Suppressor macrophage treated with lipopolysaccharide for 4 hours (primary cell): ENCODE measurements at places on chromosomes 2 and 18.

DNA sequence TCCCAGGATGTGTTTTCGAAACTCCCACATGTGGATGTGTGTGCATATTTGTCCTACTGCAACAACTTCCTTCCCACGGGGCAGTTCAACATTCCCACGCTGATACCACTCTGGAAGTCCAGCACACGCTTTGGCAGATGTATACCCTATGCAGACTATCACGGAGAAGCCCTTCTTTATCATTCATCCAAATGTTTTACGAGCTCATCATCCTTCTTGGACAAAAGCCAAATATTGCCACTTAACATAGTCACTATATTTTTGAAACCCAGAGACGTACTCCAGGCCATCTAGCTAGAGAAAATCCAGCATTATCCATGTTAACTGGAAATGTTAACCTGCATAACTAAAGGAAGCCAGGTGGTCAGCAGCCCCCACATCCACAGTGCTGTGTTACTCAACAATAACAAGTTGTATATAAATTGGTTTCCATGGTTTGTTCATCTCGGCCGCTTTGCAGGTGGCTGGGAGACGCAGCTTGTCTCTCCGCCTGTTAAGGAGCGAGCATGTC is 131.5 kb downstream of the ZNF532 start:
- no peak for DNase-seq

DNA sequence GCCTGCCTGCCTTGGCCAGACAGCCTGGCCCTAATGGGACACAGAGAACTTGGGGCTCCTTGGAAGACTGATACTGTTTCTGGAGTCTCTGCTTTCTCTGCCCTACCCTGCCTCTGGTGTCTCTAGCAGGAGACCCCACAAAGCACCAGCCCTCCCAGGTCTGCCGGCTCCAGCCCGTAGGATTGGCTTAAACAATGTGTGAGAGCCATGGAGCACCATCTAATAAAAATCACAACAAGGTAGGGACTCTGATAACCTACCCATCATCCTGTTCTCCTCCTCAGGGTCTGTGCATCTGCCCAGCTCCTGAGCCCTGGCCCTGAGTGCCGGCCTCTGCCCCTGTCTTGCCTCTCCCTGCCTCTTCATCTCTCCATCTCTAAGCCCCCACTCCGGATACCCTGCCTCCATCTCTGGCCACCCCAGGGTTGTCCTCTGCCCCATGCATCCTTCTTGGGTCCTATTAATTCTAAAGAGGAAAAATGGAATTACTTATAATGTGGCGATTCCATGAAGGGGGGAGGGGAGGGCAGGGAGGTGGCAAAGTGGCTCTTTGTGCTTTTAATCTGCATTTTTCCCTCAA is 1.2 kb upstream of the ECEL1 start:
- no peak for DNase-seq

DNA sequence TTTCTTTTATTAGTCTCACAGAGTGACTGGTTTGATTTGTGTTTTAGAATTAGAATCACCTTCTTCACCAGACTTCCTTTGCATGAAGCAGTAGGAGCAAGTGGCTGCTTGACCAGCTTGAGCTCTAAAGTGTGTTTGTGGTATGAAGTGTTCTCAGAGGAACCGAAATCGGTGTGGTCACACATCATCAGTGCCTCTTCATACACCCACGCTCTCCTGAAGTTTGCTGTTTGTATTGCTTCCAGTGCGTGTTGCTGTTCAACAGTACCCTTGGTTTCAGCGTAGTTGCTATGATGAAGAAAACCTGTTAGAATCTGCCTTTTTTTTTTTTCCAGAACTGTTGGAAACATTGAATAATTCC is 77.9 kb downstream of the LIMS1 start:
- peak; percentile 84 for DNase-seq

DNA sequence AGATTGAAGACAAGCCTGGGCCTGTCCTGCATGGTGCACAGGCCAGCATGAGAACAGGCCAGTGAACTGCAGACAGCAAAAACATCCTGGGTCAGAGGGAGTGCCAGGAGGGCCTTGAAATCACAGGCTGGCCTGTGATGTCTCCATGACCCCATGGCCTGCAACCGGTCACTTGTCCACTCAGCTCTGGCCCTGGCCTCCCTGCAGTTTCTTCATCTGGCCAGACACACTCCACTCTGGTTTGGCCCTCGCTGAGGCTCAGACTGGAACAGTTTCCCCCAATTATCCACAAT is 12.6 kb downstream of the CYRIA start:
- no peak for DNase-seq

DNA sequence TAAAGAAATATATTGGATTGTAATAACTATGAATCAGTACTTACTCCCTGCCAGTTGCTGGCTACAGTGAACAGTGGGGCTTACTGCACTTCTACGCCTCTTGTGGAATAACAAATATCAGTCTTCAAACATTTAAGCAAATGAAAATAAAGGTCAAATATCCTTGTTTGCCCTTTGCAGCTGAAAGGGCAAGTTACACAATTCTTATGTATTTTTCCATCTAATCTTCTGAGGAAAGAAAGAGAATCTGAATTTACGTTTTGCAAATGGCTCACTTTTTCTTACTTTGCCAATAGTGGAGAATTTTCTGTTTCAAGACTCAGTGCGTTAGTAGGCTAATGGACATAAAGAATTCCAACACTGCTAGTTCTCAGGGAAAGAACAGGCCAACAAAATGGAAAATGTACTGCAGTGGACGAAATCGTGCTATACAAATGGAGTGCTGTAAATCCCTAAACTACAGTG is 157.2 kb upstream of the TMEM200C start:
- DNase-seq = no peak

DNA sequence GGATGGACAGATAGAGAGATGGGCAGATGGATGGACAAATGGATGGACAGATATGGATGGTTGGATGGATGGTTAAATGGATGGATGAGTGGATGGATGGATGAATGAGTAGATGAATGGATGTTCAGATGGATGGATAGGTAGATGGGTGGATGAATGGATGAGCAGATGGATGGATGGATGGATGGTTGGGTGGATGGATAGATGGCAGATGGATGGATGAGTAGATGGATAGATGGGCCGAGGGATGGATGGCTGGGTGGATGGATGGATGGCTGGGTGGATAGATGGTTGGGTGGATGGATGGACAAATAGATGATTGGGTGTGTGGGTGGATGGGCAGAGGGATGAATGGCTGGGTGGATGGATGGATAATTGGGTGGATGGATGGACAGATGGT is 98.9 kb upstream of the OTOS start:
- DNase-seq = no peak

DNA sequence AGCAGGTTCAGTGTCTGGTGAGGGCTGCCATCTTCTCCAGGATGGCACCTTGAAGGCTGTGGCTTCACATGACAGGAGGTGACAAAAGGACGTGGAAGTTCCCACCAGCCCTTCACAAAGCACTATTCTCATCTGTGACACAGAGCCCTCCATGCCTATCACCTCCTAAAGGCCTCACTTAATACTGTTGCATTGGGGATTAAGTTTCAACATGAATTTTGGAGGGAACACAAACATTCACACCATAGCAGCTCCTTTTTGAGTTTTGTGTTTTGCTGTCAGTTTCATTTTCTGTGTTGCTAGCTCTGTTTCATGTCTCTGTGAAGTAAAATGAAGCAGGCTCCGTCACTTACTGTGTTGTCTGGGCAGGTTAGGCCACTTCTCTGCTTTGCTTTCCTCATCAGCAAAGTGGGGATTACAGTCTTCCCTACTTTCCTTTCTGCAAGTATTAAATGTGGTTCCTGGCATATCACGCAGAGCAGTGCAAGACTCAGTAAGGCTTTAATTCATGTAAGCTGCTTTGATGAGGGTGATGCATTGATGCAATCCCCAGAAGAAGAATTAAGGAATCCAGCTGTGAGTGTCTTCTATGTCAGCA is 31.6 kb downstream of the LIMS1 start:
- DNase-seq = no peak

DNA sequence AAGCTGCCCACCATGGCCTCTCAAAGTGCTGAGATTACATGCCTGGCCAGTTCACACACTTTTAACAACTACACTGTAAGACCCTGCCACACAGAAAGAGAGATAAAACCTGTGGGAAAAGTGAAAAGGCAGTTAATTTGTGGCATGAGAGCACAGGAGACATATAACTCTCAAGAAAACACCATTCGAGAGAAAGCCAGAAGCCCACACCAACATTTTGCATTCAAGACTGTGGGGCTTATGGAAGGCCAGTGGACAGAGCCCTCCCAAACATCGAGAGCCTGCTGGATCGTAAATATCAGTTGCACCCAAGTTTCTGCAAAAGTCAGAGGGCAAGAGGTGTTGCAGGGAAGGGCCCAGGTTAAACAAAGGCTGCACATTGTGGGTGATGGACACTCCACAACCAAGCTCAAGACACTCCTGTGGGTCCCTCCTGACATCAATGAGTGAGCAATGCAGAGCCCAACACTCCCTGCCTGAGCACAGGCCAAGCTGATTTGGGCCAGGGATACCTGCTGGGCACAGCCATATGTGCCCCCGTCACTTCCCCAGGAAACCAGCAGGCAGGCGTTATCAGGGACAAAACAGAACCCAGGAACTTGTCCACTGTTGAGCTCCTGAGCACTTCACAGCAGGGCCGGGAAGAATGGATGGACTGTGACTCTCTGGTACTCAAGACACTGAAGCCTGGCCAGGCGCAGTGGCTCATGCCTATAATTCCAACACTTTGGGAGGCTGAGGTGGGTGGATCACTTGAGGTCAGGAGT is 114.4 kb downstream of the ZFP36L2 start:
- DNase-seq = no peak

DNA sequence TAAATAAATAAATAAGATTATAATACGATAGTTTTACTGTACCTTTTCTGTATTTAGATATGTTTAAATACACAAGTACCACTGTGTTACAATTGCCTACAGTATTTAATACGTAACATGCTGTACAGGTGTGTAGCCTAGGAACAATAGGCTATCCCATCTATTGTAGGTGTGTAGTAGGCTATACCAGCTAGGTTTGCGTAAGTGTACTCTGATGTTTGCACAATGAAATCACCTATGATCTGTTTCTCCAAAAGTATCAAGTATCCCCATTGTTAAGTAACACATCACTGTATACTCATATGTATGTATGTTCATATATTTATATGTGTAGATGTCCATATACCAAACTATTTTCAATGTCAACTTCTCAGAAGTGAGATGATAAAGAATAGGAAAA is 118.2 kb upstream of the RND3 start:
- DNase-seq = no peak

DNA sequence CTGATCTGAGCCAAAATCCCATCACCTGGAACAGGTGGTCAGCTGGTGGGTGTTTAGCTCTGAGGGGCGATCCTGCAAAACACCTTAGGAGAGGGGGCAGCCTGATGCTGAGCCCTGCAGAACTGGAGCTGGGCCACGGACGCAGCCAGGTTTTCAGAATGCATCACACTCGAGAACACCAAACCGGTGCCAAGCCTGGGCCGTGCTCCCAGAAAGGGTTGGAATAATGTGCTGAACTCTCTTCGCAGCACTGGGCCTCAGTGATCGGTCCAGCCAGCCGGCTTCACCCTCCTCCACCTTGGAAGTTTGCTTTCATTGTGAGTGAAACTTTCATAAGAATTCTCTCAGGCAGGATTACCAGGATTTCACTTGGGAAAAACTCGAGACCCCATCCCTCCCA is 56.5 kb upstream of the TTC39C start:
- no peak for DNase-seq

- DNase-seq = peak; percentile 48
Measured at GRCh38 chr2:218290316-218291261, 1.7 kb downstream of the TMBIM1 start.

GRCh38 chr2:133077269-133077822 is 407.3 kb upstream of the LYPD1 start:
- no peak for DNase-seq

DNA sequence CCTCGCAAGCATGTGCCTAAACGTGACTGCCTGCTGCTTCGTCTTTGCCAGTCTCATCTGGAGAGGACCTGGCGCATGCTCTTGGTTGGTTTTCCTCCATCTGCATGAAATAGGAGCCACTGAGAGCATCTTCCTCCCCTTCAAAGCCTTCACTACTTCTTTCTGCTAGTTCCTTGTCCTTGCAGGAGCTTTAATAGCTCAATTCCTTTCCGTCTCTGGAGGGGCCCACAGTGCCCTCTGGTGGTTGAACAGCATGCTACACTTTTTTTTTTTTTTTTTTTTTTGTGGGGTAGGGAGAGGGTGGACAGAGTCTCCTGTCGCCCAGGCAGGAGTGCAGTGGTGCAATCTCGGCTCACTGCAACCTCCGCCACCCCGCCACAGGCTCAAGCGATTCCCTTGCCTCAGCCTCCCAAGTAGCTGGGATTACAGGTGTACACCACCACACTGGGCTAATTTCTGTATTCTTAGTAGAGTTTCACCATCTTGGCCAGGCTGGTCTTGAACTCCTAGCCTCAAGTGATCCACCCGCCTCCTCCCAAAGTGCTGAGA is 59.6 kb downstream of the SP110 start:
- DNase-seq = peak; percentile 75

DNA sequence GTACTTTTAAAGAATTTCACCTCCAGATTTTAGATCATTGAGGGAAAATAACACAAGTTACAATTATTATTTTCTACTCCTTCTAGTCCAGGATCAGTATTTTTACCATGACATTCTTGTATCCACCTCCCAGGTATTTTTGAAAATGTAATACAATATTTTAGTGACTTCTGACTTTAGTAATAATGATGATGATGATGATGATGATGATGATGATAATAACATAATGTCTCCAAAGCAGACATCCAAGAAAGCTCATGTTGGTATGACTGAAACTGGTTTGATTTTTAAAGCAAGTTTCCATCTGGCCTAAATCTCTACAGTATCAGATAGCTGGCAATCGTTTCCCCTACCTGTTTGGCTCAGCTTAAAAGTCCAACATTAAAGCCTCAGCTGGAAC is 140.0 kb upstream of the GULP1 start:
- DNase-seq = no peak

DNA sequence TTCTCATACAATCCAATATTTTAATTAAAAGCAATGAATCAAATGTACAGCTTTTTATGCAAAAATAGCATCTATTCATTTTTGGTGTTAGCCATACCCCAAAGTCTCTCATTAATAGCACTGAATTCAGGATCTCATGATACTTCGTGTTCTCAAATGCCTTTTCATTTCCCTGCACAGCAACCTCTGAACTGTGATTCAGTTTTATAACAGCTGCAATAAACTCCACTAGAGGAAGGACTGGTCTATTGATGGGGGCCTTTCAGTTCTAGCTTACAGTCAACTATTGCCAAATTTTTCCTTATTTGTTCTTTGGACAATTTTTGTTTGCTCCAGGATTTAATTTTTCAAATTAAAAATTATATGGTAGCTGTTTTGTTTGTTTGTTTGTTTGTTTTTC is 4.8 kb upstream of the TMEM87B start:
- DNase-seq = no peak

GRCh38 chr2:154568413-154568812 is 130.1 kb upstream of the KCNJ3 start:
- DNase-seq = no peak

DNA sequence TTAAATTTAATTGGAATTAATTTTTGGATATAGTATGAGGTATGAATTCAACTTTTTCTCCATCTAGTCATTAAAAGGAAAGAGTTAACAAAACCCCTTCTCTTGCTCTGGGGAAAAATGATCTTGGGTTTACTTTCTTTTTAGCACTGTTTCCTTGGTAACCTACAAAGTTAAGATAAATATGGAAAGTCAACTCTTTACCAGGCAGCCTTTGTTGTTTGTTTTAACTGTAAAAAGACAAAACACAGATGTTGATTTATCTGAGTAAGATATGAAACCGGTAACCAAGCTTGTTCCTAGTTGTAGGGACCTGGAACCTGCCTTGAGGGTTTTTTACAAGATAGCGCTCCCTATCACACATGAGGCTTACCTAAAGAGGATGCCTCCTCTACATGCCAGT is 10.1 kb upstream of the SANBR start:
- DNase-seq = no peak

- DNase-seq = peak; percentile 43
Measured at GRCh38 chr2:128702616-128703015, 383.9 kb upstream of the HS6ST1 start.
